ENCODE measurements at places on chromosomes 1 and 21.

GRCh38 chr21:33350676-33351075, 25.9 kb downstream of the IFNAR1 start:
- H3K4me1 ChIP-seq, result no peaks in the 10 kb centered on the region
- H3K36me3 ChIP-seq, result peaks cover 7% of the 10 kb centered on the region
- no peak overlapping the region for H3K27ac ChIP-seq
- H3K4me3 ChIP-seq, result no peak overlapping the region
- H3K27me3 ChIP-seq, result no peaks in the 10 kb centered on the region

DNA sequence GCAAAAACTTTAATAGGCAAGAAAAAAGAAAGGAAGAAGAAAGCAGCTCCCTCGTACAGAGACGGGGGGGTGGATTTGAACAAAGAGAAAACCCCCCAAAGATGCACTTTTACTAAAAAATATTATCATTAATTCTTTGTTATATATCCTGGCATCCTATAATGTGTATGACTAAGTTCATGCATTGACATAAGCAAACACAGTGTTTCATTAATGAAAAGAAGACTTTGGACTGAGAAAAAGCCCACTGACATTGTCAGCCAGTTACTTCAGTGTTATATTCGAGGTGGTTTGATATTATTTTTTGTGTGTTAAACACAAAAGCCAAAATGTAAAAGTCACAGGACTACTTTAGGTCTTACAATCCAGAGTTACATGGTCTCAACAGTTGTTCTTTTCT, 110.1 kb upstream of the DPYD start:
- H3K27ac ChIP-seq, result no peak overlapping the region
- DNase-seq, result no peak
- no peaks in the 10 kb centered on the region for H3K4me1 ChIP-seq
- no peak overlapping the region for H3K4me3 ChIP-seq

DNA sequence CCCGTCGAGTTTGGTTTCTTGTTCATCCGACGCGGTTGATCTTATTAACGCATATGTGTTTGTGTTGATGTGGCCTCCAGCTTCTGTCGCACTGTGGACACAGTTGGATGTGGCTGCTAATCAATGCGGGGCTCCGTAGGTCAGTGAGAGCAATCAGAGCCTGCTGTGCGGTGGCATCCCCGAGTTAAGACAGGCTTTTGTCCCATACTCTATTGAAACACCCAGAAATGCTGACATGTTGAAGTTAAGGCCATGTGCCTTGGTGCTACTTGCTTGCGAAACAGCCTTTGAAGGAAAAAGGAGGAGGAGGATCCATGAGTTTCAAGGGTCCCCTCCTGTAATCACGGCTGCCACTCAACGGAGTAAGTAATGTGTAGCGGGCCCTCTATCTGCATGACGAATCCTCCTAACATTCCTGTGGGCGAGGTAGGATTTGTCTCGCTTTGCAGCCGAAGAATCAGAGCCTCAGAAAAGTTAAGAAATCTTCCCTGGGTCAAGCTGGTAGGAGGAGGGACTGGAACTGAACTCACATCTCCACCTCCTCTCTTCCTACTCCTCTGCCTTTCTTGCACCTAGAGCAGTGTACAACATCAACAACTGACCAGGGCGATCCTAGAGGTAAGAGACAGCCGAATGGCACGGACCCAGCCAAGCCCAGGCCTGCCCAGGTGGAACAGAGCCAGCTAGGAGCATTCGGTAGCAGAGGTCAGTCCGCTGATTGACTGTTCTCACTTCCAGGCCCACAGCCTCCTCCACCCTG, 19.5 kb downstream of the PDE9A start:
- no peaks in the 10 kb centered on the region for H3K27me3 ChIP-seq
- peaks cover 28% of the 10 kb centered on the region for H3K4me1 ChIP-seq
- H3K36me3 ChIP-seq, result peaks cover 8% of the 10 kb centered on the region
- peak overlapping the region; percentile 29 for H3K27ac ChIP-seq
- peak; percentile 26 for DNase-seq

DNA sequence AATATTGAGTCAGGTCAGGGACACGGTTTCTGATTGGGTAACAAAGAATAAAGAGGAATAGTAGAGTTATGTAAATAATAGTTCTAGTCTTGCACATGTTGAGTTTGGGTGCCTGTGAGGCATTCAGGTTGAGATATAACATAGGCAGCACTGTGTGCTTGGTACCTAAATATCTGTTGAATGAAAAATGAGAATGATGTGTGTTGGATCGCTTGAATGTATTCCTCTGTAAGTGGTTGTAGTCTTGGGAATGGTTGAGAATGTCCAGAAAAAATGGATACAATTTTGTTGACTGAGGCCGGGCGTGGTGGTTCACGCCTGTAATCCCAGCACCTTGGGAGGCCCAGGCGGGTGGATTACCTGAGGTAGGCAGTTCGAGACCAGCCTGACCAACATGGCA, 116.3 kb upstream of the HNRNPU start:
- no peak for DNase-seq
- no peak overlapping the region for H3K27ac ChIP-seq
- H3K27me3 ChIP-seq, result no peaks in the 10 kb centered on the region
- H3K36me3 ChIP-seq, result no peaks in the 10 kb centered on the region

- no peak overlapping the region for H3K4me3 ChIP-seq
- peaks cover 7% of the 10 kb centered on the region for H3K4me1 ChIP-seq
- DNase-seq, result no peak
- no peaks in the 10 kb centered on the region for H3K27me3 ChIP-seq
- no peak overlapping the region for H3K27ac ChIP-seq
- no peaks in the 10 kb centered on the region for H3K36me3 ChIP-seq
These were observed 22.8 kb upstream of the SLC45A3 start for GRCh38 chr1:205703072-205703471.

GRCh38 chr1:56052041-56052440, 527.3 kb downstream of the PLPP3 start:
- no peak overlapping the region for H3K4me3 ChIP-seq
- H3K4me1 ChIP-seq, result no peaks in the 10 kb centered on the region
- no peaks in the 10 kb centered on the region for H3K36me3 ChIP-seq

Measured in neuronal stem cell (in vitro differentiated cells).